T47D (cell line): ENCODE measurements at places on chromosomes 7 and 10.

GRCh38 chr7:150323682-150324372 lies 482 bp upstream of the ACTR3C start:
- no peak for DNase-seq

DNA sequence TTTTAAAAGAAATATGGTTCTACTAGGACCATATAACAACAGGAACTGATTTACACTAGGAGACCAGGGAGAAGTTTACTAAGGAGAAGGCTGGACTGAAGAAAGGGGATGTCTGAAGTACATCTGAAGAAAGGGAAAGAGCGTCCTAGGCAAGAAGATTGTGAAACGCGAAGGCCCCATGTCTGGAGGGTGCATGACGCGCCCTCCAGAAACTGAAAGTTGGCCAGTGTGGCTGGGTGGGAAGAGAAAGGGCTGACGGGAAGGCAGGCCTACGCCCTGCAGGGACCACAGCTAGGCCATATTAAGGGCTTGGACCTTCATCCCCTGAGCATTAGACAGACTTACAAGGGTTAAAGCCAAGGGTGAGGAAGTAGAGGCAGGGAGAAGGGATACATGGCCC lies 158.0 kb downstream of the TRIL start:
- DNase-seq = no peak

- DNase-seq = no peak
Observed at GRCh38 chr7:46461334-46461777, 540.3 kb upstream of the IGFBP3 start.

- no peak for DNase-seq
Observed at GRCh38 chr10:69819716-69820506, 18.2 kb downstream of the COL13A1 start.

DNA sequence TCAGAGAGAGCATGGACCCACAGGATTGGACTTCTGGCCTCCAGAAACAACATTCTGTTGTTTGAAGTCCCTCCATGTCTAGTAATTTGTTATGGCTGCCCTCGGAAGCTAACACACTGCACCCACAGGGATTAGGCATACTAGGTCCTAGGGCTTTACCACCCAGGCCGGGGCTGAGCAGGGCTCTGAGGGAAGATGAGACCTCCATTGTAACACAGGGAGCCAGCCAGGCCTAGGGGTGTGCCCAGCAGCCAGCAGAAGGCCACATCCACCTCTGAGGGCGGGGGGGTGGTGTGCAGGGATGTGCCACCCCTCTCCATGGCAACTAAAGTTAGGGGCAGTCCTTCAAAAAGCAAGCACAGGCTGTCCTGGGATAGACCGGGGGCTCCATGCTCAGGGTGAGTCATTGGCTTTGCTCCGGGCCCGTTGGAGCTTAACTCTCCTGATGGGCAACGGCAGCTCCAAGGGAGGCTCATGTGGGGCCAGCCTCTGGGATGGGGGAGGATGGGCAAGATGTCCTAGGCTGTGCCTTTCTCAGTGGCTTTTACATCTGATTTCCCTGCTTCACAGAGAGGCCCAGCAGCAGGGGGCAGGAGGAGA lies 96.6 kb upstream of the GPR26 start:
- no peak for DNase-seq

DNA sequence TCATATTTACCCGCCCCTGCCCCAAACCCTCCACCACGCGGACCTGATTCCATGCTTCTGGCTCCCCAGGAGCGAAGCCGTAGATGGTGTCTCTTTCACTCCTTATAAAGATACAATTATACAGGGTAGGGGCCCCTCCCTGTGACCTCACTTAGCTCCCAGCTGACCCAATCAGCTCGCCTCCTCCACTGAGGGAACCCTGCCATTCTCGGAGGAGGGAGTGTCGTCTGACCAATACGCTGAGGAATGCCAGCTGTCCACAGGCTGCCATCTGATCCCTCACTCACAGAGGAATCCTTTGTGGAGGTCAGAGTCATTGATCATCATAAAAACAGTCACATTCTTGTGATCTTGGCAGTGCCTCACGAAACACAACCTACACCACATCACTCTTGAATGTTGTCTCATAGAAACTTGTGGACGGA lies 67.5 kb upstream of the INSIG1 start:
- DNase-seq = peak; percentile 19

DNA sequence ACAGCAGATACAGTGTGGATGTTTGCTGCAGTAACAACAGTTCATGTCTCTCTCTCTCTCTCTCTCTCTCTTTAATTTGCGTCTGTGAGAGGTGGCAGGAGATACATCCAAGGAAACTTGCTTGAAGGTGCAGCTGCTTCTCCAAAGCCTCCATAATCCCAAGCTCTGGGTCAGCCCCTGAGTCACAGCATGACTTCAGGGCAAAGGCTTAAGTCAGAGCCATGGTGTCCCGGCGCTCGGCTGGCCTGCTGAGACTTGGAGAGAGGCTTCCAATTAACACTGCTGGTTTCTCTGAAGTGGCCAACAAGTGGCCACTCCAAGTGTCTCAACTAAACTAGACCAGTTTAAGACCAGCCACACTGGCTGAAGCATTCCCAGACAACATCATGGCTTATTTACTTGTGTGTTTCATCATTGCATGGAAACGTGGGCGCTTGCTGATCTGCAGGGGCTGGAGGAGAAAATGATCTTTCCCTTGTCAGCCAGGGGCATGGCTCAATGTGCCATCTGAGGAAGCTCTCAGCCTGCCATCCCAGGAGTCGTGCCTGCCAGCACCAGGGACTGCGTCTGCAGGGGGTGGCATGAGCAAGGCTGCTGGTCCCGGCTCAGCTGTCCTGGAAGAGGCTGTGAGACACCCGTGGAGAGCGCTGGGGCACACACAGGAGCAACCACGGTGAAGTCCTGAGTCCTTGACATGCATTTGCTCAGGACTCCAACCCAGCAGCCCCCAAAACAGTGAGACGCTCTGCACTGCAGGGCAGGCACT lies 254.2 kb downstream of the COBL start:
- no peak for DNase-seq
